ENCODE measurements at places on chromosomes 7 and 10.

GRCh38 chr10:3172081-3172445 is 519 bp downstream of the PITRM1 start:
- H3K4me3 ChIP-seq = peak overlapping the region; percentile 85
- DNase-seq = no peak
- H3K36me3 ChIP-seq = peaks cover 33% of the 10 kb centered on the region
- H3K27me3 ChIP-seq = no peaks in the 10 kb centered on the region
- H3K4me1 ChIP-seq = peaks cover 23% of the 10 kb centered on the region

DNA sequence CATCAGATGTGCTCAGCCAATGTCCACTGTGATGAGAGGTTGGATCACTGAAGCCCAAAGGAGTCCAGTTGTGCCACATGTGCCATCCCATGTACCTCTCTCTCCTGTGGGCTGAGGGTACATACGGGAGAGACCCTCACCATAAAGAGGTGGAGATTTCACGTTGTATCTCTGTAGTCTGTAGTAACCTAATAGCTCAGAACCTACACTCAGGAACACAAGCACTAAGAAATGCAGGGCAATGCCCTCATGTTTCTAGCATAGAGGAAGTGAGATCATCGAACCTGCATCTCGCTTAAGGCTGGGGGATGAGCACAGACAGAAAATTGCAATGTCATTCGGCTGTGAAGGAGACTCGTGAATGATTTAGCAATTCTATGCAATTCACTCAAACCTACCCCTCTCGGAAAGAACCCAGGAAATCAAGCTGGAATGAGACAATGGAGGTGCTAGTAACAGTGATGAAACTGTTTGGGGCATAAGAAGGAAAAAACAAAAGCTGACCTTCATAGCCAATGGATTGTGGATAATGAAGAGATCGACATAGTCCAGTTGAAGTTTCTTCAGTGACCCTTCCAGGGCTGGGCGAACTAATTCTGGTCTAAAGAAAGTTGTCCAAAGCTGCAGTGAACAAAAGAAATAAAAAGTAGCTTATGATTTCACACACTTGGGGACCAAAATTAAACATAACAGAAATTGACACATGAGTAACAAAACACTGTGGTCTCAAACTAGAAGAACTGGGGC is 80.3 kb upstream of the UCN3 start:
- H3K27ac ChIP-seq = no peak overlapping the region
- H3K4me1 ChIP-seq = no peaks in the 10 kb centered on the region
- peaks cover 10% of the 10 kb centered on the region for H3K27me3 ChIP-seq
- DNase-seq = no peak
- H3K36me3 ChIP-seq = no peaks in the 10 kb centered on the region
- no peak overlapping the region for H3K4me3 ChIP-seq

DNA sequence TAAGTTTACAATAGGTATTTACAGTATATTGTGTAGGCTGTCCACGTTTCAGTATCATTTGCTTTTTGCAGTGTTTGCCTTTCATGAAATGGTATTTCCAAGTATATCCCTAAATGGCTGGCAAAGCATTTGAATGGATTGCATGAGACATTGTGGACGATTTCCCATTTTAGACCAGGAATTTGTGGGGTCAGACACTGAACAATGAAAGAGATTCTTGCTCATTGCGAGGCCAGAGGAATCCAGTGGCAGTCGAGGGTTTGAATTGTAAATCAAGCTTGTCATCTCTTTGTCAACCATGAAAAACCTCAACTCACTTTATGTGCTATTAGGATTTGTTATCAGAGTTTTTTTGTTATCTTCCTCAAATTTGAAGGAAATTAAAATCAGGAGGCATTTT is 70.8 kb downstream of the CREB5 start:
- no peak overlapping the region for H3K4me3 ChIP-seq
- H3K27me3 ChIP-seq = peaks cover 2% of the 10 kb centered on the region
- H3K36me3 ChIP-seq = no peaks in the 10 kb centered on the region
- no peak for DNase-seq

DNA sequence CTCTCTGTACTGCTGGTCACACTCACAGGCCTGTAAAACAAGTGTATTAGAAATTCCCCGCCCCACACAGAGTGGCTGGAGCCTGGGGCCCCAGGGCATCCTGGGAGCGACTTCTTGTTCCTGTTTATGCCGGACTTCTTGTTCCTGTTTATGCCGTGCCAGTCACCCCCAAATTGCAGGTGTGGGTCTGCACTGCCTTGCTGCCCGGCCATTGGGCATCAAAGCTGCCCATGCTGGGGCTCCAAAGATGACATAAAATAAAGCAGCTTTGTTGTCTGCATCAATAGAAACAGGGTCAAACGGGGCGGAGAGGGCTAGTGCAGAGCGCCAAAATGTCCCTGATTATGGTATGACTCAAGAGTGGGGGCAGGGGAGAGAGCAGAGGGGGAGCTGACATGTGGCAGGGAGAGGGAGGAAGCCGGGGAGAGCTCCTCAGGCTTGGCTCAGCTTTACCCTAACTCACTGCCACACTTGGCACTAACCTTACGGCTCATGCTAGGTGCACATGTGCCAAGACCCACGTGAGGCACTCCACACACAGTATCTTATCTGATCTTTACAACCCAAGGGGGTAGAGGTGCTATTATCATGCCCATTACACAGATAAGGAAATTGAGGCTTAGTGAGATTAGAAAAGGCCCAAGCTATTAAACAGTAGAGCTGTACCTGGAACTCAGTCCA is 98.4 kb downstream of the PIP4K2A start:
- DNase-seq = peak; percentile 36
- no peaks in the 10 kb centered on the region for H3K27me3 ChIP-seq

GRCh38 chr7:106049139-106049752 is 62.9 kb downstream of the SYPL1 start:
- H3K4me3 ChIP-seq = no peak overlapping the region
- no peaks in the 10 kb centered on the region for H3K36me3 ChIP-seq
- no peaks in the 10 kb centered on the region for H3K27me3 ChIP-seq

GRCh38 chr10:20147684-20148083 is 331.5 kb downstream of the PLXDC2 start:
- H3K27ac ChIP-seq = no peak overlapping the region
- no peak for DNase-seq
- H3K27me3 ChIP-seq = no peaks in the 10 kb centered on the region

GRCh38 chr7:94253686-94254085 is 141.0 kb upstream of the COL1A2 start:
- DNase-seq = no peak
- no peak overlapping the region for H3K27ac ChIP-seq
- no peaks in the 10 kb centered on the region for H3K36me3 ChIP-seq

- DNase-seq = no peak
- no peaks in the 10 kb centered on the region for H3K27me3 ChIP-seq
- H3K4me1 ChIP-seq = peaks cover 50% of the 10 kb centered on the region
- H3K36me3 ChIP-seq = peaks cover 25% of the 10 kb centered on the region
- peak overlapping the region; percentile 80 for H3K27ac ChIP-seq
Observed at GRCh38 chr7:33061282-33061937, 1.2 kb downstream of the NT5C3A start.

- no peak overlapping the region for H3K27ac ChIP-seq
- H3K4me3 ChIP-seq = no peak overlapping the region
- no peak for DNase-seq
- peaks cover 20% of the 10 kb centered on the region for H3K36me3 ChIP-seq
- H3K27me3 ChIP-seq = no peaks in the 10 kb centered on the region
Observed at GRCh38 chr7:158782761-158783401, 46.4 kb downstream of the ESYT2 start.

GRCh38 chr10:64060389-64060788 is 539.2 kb downstream of the REEP3 start:
- DNase-seq = no peak
- no peak overlapping the region for H3K4me3 ChIP-seq
- H3K27me3 ChIP-seq = peaks cover 2% of the 10 kb centered on the region
- H3K27ac ChIP-seq = no peak overlapping the region

DNA sequence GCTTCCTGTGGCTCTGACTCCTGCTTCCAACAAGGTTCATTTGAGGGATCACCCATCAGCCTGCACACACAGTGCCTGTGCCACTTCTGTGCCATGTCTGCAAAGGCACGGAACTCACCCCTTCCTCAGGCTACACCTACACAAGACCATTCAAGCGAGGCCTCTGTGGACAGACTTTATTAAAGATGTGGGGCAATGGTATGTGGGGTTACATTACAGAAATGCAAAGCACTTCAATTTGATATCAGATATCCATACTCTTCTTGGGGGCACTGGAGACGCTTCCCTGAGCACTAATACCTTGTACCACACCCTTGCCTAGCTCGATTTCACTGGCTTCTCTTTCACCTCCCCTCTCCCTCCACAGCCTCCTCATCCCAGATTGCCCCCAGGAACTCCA is 84.4 kb upstream of the FGL2 start:
- H3K4me1 ChIP-seq = peaks cover 26% of the 10 kb centered on the region
- H3K4me3 ChIP-seq = no peak overlapping the region
- no peaks in the 10 kb centered on the region for H3K27me3 ChIP-seq
- no peak overlapping the region for H3K27ac ChIP-seq
- H3K36me3 ChIP-seq = peaks cover 2% of the 10 kb centered on the region
- no peak for DNase-seq

GRCh38 chr7:8092140-8092539 is 123.5 kb downstream of the GLCCI1 start:
- no peaks in the 10 kb centered on the region for H3K27me3 ChIP-seq
- H3K27ac ChIP-seq = no peak overlapping the region
- H3K4me1 ChIP-seq = no peaks in the 10 kb centered on the region
- peaks cover 19% of the 10 kb centered on the region for H3K36me3 ChIP-seq

DNA sequence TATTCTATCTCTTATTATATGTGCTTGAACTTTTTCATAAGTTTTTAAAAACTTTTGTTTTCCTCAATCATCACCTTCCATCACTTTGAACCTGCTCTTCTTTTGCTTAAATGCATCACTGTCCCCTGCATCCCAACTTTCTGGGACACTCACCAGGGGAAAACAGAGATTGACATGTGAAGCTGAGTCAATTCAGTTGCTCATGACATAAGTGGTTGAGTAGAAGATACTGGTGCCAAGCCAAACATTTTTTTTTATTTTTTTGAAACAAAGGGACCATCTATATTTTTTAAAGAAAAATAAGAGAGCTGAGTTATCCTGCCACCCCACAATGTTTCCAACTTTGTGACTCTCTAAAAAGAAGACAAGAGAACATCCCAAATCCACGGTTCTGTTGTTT is 61.8 kb upstream of the AHR start:
- H3K4me3 ChIP-seq = no peak overlapping the region
- H3K27ac ChIP-seq = peak overlapping the region; percentile 3
- no peaks in the 10 kb centered on the region for H3K27me3 ChIP-seq
- no peaks in the 10 kb centered on the region for H3K36me3 ChIP-seq
- H3K4me1 ChIP-seq = peaks cover 29% of the 10 kb centered on the region

GRCh38 chr7:154546946-154547587 is 455.9 kb downstream of the PAXIP1 start:
- DNase-seq = no peak
- H3K27ac ChIP-seq = no peak overlapping the region
- H3K4me3 ChIP-seq = no peak overlapping the region
- H3K4me1 ChIP-seq = no peaks in the 10 kb centered on the region

- H3K27ac ChIP-seq = no peak overlapping the region
- no peaks in the 10 kb centered on the region for H3K27me3 ChIP-seq
- H3K4me1 ChIP-seq = no peaks in the 10 kb centered on the region
- no peak for DNase-seq
- H3K4me3 ChIP-seq = no peak overlapping the region
- no peaks in the 10 kb centered on the region for H3K36me3 ChIP-seq
Observed at GRCh38 chr7:49255054-49255453, 330.7 kb downstream of the CDC14C start.

GRCh38 chr10:6678956-6679355 is 98.9 kb upstream of the PRKCQ start:
- H3K27ac ChIP-seq = no peak overlapping the region
- no peak for DNase-seq
- H3K27me3 ChIP-seq = peaks cover 19% of the 10 kb centered on the region
- H3K4me3 ChIP-seq = no peak overlapping the region
- H3K36me3 ChIP-seq = no peaks in the 10 kb centered on the region

DNA sequence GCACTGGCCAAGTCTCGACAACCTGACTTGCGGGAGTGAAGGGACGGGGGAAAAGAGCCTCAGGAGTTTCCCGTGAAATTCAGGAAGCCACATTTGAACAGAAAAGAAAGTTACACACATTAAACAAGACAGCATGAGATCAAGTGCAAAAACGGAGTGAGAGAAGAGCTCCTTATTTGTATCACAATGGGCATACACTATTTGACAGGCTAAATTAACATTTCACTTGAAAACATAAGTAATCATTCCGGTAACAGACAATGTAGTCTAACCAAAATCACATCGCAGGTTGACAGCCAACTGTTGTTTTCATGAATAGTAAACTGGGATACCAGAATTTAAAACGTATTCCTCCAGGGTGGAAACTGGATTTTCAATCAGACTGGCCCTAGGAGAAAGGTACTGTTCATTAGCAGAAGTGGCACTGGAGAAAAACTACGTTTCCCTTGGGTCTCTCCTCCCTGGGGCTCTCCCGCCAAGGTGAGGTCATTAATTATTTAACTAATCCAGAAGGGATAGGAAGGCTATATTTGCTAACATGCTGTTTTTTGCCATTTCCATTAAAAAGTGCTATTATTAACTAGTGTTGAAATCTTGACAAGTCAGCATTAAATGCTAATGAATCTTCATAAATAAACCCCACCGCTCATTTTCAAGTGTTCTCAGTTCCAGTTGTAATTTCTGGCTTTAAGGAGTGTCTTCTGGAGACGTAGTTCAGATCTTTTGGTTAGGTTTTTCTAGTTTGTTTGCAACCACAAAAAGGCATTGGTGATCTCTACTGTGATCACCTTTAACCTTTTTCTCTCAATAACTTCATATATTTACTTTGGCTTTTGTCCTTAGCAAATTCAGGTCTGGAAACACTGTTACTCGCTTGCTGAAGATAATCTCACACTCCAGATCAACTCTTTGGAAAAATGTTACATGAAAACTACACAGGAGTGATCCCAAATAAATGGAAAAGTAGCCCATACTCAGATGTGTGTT is 25.1 kb downstream of the RHEB start:
- DNase-seq = no peak
- peaks cover 17% of the 10 kb centered on the region for H3K36me3 ChIP-seq
- no peak overlapping the region for H3K27ac ChIP-seq
- no peaks in the 10 kb centered on the region for H3K27me3 ChIP-seq

GRCh38 chr7:102152672-102153598 is 133.7 kb upstream of the SH2B2 start:
- no peaks in the 10 kb centered on the region for H3K27me3 ChIP-seq
- no peak for DNase-seq
- peaks cover 15% of the 10 kb centered on the region for H3K36me3 ChIP-seq
- no peak overlapping the region for H3K4me3 ChIP-seq

GRCh38 chr7:81187753-81188152 is 268.9 kb upstream of the SEMA3C start:
- DNase-seq = no peak
- H3K4me3 ChIP-seq = no peak overlapping the region
- H3K36me3 ChIP-seq = no peaks in the 10 kb centered on the region
- H3K27ac ChIP-seq = no peak overlapping the region

GRCh38 chr10:102140913-102141540 is 8.2 kb downstream of the PPRC1 start:
- H3K36me3 ChIP-seq = peaks cover 81% of the 10 kb centered on the region
- no peak overlapping the region for H3K27ac ChIP-seq
- no peak for DNase-seq

- peak overlapping the region; percentile 67 for H3K27ac ChIP-seq
- H3K27me3 ChIP-seq = no peaks in the 10 kb centered on the region
- H3K36me3 ChIP-seq = peaks cover 64% of the 10 kb centered on the region
- H3K4me3 ChIP-seq = no peak overlapping the region
Observed at GRCh38 chr7:65390588-65390987, 16.9 kb downstream of the ZNF92 start.

Measured in activated B cell treated with CpG ODN at 0.5 μM for 24 hours (primary cell).